G401 (cell line): ENCODE measurements at places on chromosomes 6 and 20. TPM values are rescaled to one million over a fixed set of nuclear protein-coding genes. Genes with fewer than 3 reads are reported as not detected.

SLC17A2 gene
- not detected in 2 replicates for total RNA-seq

EZR gene
- 206 and 261 TPM in 2 replicates for total RNA-seq

LPIN3 gene
- total RNA-seq: 10.8 and 14.6 TPM in 2 replicates

- peak; percentile 92 for DNase-seq
These were observed 97.1 kb upstream of the CEP85L start for GRCh38 chr6:118748311-118749062.

- DNase-seq: no peak
These were observed 115.3 kb upstream of the EDN1 start for GRCh38 chr6:12174878-12175277.

DNA sequence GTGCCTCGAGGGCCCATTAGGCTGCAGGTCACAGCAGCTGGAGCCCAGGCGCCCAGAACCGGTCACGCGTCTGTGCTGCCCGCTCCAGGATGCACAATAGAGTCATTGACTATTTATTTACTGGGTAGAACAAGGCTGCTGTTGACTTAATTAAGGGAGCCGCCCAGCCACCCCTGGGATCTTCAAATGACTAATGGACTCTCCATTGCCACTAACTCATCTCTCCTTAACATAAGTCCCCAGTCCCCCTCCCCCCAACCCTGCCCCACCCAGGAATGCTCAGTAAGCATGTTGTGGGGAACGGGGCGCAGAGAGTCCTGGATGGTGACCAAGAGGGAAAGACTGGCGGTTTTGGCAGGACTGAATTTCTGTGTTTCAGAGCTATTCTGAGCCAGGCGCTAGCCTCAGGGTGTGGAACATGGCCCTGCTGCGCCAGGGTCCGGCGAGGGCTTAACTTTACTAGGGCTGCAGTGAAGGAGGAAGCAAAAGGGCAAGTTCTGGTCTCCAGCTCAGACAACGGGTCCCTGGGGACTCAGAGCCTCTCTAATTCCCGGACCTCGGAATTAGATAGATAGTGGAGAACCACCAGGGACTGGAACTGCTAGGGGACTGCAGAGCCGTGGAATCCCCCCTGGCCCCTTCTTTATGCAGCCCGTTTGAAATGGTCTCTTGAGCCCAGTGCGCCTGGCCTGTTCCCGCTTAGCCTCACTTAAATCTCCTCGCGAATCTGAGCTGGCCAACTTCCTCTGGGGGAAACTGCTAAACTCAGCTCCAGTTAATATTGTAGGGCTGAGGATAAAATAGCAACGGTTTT is 1.5 kb upstream of the GRIK2 start:
- DNase-seq: peak; percentile 61

- no peak for DNase-seq
These were observed 67.9 kb upstream of the TGM3 start for GRCh38 chr20:2227861-2228260.

DNA sequence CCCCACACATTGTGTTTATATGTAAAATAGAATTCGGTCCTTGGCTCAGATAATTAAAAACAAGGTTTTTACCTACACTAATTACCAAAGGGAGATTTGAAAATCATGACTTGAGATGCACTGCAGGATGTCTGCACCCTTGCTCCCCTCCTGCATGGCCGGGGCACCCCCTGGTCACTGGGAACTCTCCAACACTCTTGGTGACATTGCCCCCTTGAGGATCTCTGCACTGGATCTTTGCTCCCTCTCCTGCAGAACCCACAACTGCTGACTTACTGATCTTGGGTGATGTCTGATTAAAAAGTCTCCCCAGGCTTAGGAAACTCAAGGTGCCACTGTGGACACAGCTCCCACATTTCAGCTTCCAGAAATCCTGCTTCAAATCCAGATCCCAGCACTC is 17.1 kb upstream of the CSNK2A1 start:
- no peak for DNase-seq

DNA sequence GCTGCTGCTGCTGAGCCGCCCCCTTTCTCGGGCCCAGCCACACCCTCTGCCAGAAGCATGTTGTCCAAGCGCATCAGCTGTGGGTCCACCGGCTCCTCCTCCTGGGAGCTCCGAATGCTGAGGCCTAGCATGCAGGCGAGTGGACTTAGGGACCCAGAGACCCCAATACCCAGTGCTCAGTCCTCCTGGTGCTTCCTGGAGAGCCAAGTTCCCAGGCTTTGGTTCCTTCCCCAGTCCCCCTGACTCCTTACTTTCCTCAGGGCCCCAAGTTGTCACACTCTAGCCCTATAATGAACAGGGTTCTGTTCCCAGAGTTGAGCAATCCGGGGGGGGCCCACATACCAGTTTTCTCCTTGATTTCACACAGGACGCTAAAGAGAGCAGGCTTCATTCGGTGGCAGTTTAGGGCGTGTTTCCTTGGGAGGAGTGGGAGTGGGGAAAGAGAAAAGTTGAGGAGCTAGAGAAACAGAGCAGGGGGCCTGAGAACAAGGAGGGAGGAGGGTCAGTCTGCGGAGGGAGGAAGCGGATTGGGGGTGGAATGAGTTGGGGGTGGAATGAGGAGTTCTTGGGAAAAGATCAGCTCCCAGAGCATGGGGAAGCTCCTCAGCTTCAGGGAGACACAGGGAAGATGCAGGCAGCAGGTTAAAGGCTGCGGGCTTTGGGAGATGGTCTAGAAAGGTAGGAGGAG is 1.5 kb downstream of the PBX2 start:
- DNase-seq: no peak

GRCh38 chr6:12440981-12441380 is 150.8 kb downstream of the EDN1 start:
- DNase-seq: no peak

GRCh38 chr6:117555882-117556498 is 46.3 kb downstream of the GOPC start:
- DNase-seq: peak; percentile 67

DNA sequence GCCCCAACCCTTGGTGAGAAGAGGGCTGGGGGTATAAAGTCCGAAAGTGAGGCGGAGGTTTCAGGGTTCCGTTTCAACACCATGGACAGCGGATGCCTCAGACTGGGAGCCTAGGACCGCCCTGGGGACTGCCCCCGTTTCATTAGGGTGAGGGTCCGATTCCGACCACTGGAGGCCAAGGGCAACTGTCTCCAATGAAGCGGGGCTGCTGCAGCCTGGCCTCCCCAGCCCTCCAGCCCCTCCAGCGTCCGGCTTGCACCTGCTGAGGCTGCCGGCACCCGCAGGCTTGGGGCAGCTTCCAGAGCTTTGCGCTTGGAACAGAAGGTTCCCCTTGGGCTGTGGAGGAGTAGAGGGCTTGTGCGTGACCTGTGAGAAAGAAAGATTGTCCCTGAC is 39.9 kb downstream of the YTHDF1 start:
- no peak for DNase-seq
